ENCODE measurements at places on chromosomes 2 and 18. TPM values are rescaled to one million over a fixed set of nuclear protein-coding genes. Genes with fewer than 3 reads are reported as not detected.

GPR75 gene
- total RNA-seq, result 1.1 TPM

- DNase-seq, result no peak
Measured at GRCh38 chr2:203155406-203155805, 83.4 kb upstream of the CYP20A1 start.

MYO3B gene
- total RNA-seq, result 0.15 TPM

GRCh38 chr2:145018502-145018901 lies 498.6 kb upstream of the ZEB2 start:
- DNase-seq, result no peak

Measured in esophagus squamous epithelium (tissue), 5 donors.